Nucleus accumbens (tissue), 56 donors: ENCODE measurements at places on chromosomes 13 and 19.
A peak's percentile ranks its signal among the peaks of the same experiment; 100 is the strongest.

DNA sequence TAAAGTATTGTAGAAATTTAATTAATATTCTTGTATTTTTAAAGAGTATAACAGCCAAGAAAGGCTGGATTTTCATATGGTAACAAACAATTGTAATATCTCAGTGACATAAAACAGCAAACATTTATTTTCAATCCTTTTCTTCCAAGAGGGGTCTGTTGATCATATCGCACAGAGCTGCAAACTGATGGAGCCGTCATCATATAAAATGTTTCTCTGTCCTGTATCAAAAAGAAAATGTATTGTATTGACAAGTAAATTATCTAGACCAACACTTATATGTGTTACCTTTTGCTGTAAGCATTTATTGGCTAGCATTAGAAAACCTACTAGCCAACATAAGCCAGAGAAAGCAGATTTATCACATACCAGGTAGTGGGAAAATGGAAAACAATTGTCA is 2861.4 kb upstream of the PCDH20 start:
- no peak for DNase-seq

- DNase-seq: no peak
These were observed 27.1 kb downstream of the IZUMO4 start for GRCh38 chr19:2123682-2124387.

DNA sequence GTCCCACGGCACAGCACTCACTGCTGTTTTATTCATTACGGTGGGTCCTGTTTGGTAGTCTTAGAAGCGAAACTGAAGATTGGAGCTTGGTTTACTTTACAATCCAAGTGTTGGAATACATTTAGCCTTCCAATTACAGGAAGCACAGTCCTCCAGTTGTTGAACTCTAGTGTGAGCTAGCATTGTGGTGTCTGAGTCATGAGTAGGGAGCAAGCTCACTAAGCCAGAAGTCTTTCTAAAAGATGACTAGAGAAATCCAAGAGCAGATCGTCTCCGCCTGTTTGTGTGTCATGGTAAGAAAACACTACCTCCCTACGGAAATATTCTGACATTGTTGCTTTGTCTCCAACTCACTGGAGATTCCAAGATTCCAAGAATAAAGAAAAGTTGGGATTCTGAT is 10.1 kb upstream of the SHISA2 start:
- DNase-seq: no peak

DNA sequence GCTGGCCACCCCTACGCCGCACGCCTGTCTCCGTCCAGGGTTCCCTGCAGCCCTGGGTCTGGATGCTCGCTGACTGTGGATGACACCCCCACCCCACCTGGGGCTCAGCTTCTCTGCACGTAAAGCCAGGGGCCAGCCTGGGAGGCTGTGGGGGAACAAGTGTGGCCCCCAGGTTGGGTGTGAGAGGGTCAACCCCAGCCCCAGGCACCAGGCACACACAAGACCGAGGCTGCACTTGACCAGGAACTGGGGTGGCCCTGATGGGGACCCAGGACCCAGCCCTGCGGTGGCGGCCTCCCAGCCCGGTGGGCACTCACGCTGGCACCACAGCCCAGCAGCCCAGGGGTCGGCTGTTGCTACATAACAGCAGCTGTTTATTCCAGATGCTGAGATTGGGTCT is 41.6 kb downstream of the GAS6 start:
- no peak for DNase-seq

GRCh38 chr19:55644842-55645511 is 1.5 kb downstream of the ZNF581 start:
- DNase-seq: no peak

DNA sequence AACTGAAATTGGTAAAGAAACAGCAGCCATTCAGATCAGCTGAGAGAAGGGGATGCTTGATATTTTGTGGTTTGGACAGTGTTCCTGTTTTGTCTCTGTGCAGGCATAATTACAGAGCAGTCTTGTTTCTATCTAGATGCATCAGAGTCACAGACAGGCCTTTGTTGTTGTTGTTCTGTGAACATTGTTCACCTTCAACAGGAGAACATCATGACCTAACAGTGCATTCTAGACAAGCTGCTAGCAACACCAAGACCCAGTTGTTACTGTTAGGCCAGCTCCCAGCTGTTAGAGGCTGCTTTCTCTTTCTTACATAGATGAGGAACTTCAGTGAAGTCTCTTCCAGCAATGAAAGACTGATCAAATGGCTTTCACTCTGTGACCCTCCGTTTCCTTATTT is 8.5 kb upstream of the LSR start:
- no peak for DNase-seq

GRCh38 chr13:96053003-96053703 is at the start of gene UGGT2:
UGGT2 (minus strand) TSS chr13:96053401; CDS start chr13:96053312, 89 bp downstream.
- peak; percentile 77 for DNase-seq

DNA sequence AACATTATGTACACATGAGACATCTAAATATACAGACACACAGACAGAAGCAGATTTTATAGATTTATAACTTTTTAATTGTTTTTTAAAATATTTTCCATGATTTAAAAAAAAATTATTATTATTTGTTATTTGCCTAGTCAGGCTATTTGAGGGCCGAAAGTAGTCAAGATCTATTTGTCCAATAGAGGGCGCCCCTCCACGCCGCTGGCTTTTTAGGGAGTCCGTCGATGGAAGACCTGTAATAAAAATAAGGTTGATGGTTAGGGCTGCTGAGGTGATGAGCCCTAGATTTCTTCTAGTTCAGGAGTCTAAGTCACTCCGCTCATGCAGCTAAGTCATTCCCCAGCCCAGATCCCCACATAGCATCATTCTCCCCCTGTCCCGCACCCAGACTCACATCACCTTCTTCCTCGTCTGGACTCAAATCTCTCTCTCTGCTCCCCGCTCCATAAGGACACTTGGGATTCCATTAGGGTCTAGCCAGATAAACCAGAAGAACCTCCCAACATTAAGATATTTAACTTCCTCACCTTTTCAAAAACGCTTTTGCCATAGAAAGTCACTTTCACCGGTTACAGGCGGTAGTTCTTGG is 33.9 kb upstream of the CEACAM21 start:
- no peak for DNase-seq

DNA sequence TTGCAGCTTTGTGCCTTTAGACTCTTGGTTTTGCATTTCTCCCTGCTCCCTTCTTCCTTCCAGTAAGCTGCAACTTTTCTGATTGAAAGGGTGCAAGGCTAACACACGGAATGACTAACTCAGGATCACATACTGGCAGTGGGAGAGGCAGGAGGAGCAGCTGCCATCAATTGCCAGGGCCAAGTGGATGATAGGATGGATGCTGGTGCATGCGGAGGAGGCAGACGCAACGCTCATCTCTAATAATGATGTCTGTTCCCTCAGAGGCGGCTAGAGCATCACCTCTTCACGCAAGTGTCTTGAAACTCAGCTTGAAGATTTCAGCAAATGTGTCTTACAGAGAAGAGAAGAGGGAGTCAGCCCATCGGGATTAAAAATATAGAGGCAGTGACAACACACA is 49.5 kb upstream of the TPM4 start:
- no peak for DNase-seq

DNA sequence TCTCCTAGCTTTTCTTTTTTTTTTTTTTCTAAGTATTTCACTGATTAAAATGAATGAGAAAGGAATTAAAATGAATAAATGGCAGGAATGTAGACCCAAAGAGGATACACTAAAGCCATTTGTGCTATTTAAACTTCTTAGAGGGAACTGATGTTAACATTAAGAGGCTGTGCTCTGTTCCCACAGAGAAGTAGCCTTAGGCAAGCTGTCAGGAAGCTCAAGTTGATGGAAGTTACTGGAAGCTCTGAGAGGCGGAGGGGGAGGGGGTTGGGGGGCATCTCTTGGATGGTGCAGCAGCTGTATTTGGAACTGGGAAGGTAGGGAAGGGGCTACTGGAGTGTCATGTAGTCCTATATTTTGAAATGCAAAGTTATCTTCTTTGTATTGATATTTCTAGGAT is 168.2 kb downstream of the DNAJC15 start:
- no peak for DNase-seq

GRCh38 chr13:110485604-110486003 is 75.9 kb downstream of the RAB20 start:
- no peak for DNase-seq

DNA sequence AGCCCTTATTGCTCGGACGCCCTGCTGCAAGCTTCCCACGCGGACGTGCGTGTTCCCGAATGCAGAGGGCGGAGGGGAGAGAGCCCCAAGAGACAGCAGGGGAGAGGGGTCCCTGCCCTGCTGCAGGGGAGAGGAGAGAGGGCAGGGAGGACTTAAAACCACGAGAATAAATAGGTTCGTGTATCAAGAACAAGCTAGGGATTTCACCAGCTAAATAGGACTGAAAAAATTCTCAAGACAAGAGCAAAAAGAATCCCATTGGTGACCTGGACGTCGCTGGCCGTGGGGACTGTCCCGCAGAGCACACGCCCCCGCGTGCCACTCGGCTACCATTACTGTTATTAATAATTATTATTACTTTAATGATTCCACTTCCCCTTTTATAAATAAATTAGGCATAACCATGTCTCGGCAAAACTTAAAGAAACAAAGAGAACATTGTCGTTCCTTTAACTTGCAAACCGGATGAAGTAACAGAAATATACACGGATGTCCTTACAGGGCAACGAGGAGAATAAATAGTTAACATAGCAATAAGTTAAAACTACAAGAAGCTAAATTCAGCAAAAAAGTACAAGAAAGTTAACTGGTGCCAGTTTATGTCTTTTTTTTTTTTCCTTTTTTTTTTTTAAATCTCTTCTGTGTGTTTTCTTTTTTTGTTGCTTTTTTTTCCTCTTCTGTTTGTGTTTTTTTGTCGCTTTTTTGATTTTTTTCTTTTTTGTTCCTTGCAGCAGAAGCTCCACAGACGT is 16.6 kb downstream of the PRKCSH start:
- no peak for DNase-seq

DNA sequence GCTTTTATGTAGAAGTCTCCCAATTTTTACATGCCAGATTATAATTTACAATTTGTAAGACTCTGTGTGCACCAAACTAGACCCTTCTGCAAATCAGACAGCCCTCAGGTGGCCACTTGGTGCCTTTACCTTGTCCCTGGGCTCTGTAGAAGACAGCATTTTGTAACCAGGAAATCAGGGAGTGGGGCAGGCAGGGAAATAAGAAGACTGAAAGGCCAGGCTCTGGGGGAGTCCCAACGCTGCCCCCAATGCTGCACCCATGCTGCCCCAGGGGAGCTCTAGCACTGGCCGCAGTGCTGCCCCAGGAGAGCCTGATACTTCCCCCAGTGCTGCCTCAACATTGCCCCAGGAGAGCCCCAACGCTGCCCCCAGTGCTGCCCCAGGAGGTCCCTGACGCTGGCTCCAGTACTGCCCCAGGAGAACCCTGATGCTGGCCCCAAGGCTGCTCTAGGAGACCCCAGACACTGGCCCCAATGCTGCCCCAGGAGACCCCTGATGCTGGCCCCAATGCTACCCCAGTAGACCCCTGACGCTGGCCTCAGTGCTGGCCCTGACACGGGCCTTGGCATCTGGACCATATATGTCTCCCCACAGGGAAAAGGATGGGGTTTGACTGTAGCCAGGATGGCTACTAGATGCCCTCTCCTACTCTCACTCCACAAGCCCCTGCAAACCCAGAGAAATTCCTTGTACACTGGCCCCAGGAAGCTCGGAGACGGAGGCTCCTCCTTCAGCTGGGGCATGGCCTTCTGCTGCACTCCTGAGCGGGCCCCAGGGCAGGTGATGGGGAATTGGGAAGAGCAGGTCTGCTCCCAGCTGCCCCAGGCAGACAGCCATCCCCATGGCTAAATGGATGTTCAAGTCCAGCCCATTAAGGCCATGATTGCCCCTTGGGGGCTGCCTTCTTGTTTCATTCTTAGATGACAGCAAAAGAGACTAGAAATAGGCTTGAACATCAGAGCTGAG is 23.6 kb downstream of the VSTM2B start:
- no peak for DNase-seq

DNA sequence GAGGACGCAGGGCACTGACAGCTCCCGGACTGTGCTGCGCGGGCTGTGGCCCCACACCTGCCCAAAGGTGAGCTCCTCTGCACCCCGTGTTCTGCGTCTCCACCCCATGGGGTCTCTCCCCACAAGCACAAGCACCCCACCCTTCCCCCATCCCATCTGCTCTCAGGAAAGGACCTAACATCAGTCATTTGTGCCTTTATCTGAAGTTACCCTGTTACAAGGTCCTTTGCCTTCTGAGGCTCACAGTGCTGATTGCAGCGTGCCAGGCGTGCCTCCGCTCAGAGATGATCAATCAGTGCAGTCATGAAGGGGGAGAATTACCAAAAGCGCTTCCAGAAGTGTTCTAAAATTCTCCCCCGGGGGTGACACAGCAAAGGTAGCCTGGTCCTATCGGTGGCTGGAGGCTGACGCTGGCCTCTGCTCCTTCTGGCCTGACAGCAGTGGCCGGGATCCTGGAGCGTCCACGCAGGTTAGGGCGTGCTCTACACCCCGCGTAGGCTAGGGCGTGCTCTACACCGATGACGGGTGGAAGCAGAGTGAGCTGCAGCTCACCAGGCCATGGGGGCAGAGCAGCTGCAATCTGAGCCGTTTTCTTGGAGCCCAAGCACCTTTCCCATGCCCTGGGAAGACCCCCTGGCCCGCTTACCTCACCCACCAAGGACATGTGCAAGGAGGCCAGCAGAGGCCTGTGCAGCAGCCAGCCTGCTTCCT is 84.7 kb upstream of the TM9SF2 start:
- DNase-seq: no peak

GRCh38 chr13:100512422-100512821 is 76.2 kb downstream of the GGACT start:
- DNase-seq: no peak

GRCh38 chr13:82962397-82962796 is 919.9 kb downstream of the SLITRK1 start:
- no peak for DNase-seq

- DNase-seq: no peak
These were observed 146.0 kb upstream of the GPC6 start for GRCh38 chr13:93080587-93080986.

DNA sequence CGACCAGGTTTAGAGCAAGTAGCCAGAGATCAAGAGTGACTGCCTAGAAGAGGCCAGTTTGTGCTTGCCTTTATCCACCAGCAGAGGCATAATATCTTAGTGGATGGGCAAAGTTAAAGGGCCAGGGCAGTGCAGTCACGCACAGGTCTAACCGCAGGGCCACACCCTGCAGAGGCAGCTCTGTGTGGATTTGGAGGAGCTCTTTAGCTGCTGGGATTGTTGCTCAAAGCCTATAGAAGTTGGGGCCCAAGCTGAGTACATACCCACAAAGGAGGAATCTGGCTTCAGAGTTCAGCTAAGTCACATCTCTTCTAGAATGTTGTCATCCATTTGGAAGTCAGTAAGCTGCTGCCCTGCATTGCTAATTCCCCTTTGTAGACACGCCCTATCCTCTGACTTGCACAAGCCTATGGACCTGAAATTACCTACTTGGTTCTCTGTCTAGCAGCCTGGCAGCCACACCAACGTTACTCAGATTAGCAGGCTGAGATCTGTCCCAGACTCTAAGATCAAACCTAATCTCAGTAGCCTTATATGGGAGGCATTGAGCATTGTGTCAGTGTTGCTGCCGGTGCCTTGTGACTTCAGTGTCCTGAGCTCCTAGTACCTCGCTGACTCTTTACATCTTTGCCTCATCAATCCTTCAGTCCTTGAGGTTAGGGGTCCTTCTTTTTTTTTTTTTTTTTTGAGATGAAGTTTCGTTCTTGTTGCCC is 102.9 kb upstream of the STARD13 start:
- no peak for DNase-seq
